ENCODE measurements at places on chromosomes 6 and 20. TPM values are rescaled to one million over a fixed set of nuclear protein-coding genes. Genes with fewer than 3 reads are reported as not detected.
A peak's percentile ranks its signal among the peaks of the same experiment; 100 is the strongest.

AFG1L gene
- total RNA-seq: 3.5 TPM

DNA sequence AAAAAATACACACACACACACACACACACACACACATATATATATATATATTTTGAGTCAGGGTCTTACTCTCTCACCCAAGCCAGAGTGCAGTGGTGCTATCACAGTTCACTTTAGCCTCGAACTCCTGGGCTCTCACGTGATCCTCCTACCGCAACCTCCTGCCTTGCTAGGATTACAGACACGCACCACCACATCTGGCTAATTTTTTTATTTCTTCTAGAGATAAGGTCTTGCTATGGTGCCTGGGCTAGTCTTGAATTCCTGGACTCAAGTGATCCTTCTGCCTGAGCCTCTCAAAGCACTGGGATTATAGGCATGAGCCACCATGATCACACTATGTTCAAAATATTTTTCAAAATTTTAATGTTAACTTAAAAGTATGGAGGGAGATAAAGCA lies 43.5 kb downstream of the NUP153 start:
- DNase-seq: no peak

DNA sequence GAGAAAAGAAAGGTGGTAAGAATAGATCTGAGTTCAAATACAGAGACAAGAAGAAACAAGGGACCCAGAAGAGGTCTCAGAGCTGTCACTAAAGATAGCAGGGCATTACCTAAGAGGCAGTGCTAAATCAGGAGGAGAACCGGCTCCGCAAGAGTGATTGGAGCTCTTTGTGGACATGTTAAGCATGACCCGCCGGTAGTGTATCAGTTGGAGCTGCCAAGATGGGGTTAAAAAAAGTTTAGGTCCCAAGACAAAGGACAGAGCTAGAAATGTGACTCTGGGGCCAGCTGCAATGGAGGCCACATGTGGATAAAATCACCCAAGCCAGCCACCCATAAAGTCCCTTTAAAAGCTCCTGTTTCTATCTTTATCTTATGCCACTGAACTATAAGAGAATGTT lies 93.4 kb downstream of the MBOAT1 start:
- no peak for DNase-seq

- peak; percentile 64 for DNase-seq
Observed at GRCh38 chr6:30554962-30555815, 1.1 kb downstream of the GNL1 start.

AARS2 gene
- total RNA-seq: 37.9 TPM

RIPPLY2 gene
- total RNA-seq: 5.4 TPM

ULBP2 gene
- 53.7 TPM for total RNA-seq

- no peak for DNase-seq
Observed at GRCh38 chr6:161150566-161150965, 123.3 kb downstream of the AGPAT4 start.

DNA sequence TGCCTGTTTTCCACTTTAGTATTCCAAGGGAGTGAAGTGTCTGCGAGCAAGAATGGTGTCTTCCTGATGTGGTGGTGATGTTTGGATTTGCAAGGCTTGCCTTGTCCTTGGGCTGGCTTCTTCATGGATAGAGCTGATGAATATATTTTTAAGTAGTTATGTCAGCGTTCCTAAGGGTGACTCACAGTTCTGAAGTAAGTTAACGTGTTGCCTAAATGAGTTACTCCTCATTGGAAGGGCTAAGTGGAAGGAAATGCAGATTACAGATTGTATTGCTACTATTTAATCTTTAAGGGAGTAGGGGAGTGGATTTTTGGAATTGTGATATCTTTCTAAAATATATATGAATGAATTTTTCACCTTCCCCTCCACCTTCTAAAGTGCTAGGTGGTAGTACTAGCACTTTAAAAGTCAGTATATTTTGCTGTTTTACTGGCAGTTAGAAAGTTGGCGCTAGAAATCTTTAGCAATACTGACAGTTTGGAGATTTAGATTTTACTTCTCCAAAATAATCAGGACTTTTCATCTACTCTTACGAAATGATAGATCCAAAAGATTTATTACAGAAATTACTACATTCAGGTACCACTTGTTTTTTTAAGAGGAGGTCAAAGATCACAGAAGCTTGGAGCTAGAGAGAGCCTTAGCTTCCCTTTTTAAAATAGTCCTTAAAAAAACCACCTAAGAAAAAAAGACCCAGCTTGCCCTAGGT lies 197.4 kb downstream of the JARID2 start:
- peak; percentile 71 for DNase-seq

RAET1L gene
- 0.36 TPM for total RNA-seq

SLC23A2 gene
- total RNA-seq: 6.2 TPM

- no peak for DNase-seq
Observed at GRCh38 chr6:3286641-3287171, 28.0 kb downstream of the PSMG4 start.

SLX4IP gene
- total RNA-seq: 3.1 TPM

DNA sequence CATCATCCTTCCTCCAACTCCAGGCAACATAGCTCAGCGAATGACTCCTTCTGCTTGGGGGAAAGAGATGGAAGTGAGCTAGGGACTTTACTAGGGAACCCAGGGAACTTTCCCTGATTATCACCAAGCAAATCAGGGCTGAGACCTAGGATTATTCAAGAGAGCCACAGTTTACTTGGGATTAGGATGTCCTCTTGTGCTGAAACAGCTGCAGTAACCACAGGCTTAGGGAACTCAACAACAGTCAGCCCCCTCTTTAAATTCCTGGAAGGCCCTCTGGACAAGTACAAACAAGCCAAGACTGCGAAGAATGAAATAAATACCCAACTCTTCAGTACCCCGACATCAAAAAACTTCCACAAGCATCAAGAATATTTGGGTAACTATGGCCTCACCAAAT lies 700.9 kb downstream of the COL12A1 start:
- no peak for DNase-seq

DNA sequence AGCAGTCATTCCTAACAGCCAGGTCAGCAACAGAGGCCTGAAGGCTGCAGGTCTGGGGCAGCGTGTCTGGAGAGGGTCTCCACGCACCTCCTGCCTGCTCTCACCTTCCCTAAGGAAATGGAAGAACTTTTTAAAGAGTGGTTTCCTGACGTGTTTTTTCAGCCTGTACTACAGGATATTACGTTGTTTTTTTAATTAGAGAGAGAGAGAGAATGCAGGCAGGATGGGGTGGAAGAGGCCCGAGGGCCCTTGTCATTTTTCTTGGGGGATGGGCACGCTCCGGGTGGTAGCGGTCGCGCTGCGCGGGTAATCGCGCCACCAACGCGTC lies 2.1 kb downstream of the DLL1 start:
- DNase-seq: no peak

PAX1 gene
- total RNA-seq: 0.12 TPM

GRCh38 chr20:47725248-47725973 lies 59.9 kb downstream of the SULF2 start:
- peak; percentile 82 for DNase-seq

GRCh38 chr20:41509316-41510200 lies 108.6 kb downstream of the CHD6 start:
- no peak for DNase-seq

BPI gene
- 0.09 TPM for total RNA-seq

GRCh38 chr6:137705160-137706082 lies 161.6 kb upstream of the TNFAIP3 start:
- DNase-seq: peak; percentile 74

Data from Daoy (cell line).